ENCODE measurements at places on chromosomes 2 and 18.

GRCh38 chr2:88765154-88765888 is 73.8 kb downstream of the RPIA start:
- DNase-seq = peak; percentile 69

DNA sequence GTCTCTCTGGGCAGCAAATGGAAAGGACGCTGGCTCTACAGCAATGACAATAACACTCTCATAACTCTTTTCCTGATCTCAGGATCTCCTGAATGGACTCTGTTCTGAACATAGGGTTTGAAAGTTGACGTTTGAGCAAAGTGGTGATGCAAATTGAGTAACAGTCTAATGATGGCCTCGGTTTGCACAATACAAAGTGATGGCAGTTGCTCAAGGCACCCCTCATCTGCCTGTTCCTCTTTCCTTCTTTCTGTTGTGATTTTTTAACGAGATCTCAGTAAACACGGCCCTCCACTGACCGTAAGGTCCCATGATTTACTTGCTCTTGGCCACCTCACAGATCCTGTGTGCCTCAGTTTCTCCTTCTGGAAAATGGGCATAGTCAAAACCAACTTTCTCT is 303.6 kb downstream of the SLC8A1 start:
- no peak for DNase-seq

DNA sequence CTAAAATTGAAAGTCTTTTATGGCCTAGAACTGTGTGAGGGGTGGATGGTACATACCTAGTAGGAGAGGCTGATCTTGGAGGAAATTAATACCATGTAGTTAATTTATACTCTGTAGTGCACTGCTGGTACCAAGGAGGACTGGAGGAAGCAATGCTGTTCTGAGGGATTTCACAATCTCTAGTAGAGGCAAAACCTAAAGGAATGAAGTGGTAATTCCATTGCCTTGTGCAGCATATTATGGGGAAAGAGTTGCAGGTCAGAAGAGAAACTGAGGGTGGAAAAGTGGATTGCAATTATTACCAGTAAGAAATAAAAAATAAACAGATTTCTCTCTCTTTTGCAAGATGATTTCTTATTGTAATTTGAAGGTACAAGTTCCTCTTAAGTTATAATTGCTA is 2.2 kb downstream of the ABI2 start:
- DNase-seq = no peak

DNA sequence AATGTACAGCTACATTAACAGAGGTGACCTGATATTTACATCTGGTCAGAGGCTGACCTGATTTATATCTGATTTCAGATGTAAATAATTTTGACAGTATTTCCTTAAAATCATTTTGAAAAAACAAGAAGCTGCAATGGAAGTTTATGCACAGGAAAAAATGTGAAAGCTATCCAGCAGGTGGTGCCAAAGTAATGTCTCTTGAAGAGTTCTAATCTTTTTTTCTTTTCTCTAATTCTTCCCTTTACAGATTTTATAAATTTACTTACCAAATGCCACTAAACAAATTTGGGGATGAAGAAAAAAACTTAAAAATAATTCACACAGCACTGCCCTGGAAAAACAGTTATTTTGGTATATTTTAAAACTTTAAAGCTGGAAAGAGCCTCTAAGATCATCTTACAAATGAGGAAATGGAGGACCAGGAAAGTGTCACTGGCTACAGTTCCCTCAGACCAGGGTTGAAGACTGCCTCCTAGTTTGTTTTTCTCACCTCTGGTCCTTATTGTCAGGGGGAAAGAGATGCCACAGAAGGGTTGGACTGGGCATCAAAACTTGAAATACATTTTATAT is 16.4 kb upstream of the FBLN7 start:
- DNase-seq = no peak

GRCh38 chr2:120376101-120376500 is 30.2 kb downstream of the INHBB start:
- no peak for DNase-seq

GRCh38 chr2:238027058-238027457 is 33.7 kb upstream of the SCLY start:
- DNase-seq = no peak

DNA sequence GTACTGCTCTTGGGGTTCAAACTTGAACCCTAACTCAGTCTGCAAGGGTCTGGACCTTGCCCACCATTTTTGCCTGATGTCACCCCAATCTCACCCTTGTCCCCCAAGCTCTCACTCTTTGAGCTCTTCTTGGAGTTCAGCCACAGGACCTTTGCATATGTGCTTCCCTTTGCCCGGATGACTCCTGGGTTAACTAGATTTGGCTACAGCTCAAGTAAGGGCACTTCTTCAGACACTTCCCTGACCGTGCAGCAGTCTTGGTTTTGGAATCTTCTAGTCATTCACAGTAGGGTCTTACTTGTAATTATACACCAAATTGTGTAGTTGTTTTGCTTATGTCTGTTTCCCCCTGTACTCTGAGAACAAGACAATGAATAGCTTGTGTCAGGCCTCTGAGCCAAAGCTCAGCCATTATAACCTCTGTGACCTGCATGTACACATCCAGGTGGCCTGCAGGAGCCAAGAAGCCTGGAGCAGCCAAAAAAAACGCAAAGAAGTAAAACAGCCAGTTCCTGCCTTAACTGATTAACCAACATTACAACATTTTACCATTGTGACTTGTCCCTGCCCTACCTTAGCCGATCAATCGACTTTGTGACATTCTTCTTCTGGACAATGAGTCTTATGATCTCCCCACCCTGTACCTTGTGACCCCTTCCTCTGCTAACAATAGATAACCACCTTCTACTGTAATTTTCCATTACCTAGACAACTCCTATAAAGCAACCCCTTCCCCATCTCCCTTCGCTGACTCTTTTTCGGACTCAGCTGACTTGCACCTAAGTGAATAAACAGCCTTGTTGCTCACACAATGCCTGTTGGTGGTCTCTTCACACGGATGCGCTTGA is 1.0 kb upstream of the MOGAT1 start:
- no peak for DNase-seq

- DNase-seq = no peak
These were observed 19.4 kb downstream of the KANSL3 start for GRCh38 chr2:96618596-96619283.

- no peak for DNase-seq
These were observed 36.5 kb downstream of the ANO7 start for GRCh38 chr2:241224851-241225438.

GRCh38 chr2:176128172-176128981 is 1.1 kb upstream of the HOXD8 start:
- no peak for DNase-seq

- DNase-seq = no peak
These were observed 32.4 kb downstream of the SLC66A2 start for GRCh38 chr18:79919089-79919488.

DNA sequence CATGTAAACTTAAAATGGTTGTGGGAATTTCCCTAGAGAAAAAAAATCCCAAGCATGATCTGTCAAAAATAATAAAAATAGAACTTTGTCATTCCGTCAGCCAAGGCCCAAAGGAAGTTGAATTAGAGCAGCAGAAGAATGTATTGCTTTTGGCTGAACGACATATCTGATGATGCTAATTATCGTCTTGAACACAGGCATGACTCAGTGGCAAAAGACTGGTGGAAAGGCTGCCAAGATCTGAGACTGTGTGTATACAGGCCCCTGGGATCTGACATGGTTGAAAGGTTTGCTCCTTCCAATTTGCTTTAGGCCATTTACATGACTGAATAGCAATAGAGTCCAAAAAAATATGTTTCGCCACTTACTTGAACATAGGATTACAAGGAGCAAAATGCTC is 1057.1 kb upstream of the CRIM1 start:
- no peak for DNase-seq

- no peak for DNase-seq
These were observed 60.1 kb upstream of the RBBP8 start for GRCh38 chr18:22872900-22873537.

DNA sequence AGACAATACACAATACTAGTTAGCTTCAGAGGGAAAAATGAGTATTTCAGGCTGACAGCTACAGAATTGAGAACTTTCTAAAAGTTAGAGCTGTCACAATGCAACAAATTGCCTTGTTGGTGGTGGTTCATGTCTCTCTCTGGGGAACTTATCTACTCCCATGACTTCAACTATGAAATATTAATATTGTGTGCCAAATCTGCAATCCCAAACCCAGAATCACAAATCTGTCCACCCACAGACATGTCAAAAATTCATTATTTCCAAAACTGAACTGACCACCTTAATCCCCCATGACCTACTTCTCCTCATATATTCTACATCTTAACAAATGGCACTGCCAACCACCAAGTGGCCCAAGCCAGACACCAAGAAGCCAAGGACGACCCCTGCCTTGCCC is 143.5 kb downstream of the TCF4 start:
- no peak for DNase-seq

GRCh38 chr2:101818531-101819451 is 121.3 kb downstream of the MAP4K4 start:
- no peak for DNase-seq

DNA sequence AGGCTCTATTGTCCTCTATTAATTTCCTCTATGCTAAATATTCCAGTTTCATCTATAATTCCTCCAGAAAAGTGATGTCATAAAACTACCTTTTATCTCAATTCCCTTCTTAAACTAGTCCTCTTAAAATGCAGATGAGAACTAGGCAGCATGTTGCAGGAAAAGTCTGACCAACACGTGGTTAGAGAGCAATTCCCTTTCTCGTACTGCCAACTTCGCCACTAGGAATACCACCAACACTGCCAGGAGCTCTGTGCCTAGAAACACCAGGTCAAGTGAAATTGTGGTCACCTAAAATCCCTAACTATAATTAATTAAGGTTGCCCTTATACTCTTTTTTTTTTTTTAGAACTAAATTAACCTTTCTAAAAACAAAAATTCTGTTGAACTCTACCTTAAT is 127.7 kb downstream of the PPP1R1C start:
- DNase-seq = no peak

GRCh38 chr2:68934021-68934420 is 18.7 kb downstream of the GKN2 start:
- DNase-seq = no peak

DNA sequence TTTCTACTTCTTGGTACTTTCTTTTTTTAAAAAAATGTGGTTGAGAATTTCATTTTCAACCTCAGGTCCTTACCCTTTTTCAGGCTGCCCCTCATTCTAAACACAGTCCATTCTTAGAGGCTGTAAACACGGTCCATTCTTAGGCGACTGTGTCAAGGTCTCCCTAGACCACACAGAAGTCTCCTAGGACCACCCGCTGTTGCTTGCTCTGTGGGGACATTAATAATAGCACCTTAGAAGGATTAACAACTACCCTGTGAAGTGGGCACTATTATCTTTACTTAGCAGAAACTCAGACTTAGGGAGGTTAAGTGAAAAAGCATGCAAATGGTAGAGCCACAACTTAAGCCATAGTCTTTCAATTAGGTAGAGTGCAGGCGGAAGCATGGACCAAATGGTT is 91.7 kb downstream of the RBMS1 start:
- DNase-seq = no peak

GRCh38 chr2:162065767-162066166 is 8.2 kb downstream of the DPP4 start:
- DNase-seq = no peak

- peak; percentile 74 for DNase-seq
These were observed 74.6 kb upstream of the SP3 start for GRCh38 chr2:174039551-174040416.

GRCh38 chr18:50560681-50561629 is 1.1 kb downstream of the MAPK4 start:
- no peak for DNase-seq

GRCh38 chr2:235762832-235763598 is 269.2 kb downstream of the AGAP1 start:
- no peak for DNase-seq

- DNase-seq = no peak
These were observed 322.5 kb downstream of the ARHGAP15 start for GRCh38 chr2:143451642-143452281.

DNA sequence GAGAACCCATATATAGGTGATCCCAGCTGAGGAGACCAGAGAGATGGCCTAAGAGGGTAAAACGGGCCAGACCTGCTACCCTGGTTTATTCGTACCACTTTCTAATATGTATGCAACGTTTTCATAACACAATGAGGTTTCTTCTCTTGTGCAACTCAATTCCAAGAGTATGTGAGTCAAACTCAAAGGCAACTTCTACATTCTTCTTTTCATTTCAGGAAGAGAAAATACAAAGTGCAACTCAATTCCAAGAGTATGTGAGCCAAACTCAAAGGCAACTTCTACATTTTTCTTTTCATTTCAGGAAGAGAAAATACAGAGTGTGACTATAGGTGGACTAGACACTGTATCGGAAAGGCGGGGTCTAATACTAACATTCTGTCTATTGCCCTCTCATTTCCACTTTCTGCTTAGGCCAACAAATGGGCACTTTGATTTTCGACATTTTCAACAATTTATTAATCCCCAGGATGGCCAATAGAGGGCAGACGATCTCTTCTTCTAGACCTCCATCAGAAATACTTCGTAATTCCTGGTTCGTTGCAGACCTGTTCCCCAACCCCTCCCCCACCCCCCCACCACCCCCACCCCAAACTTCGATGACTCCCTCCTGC is 3.7 kb upstream of the CRIM1 start:
- DNase-seq = no peak

GRCh38 chr18:12819322-12819721 is 64.7 kb downstream of the PTPN2 start:
- DNase-seq = no peak

DNA sequence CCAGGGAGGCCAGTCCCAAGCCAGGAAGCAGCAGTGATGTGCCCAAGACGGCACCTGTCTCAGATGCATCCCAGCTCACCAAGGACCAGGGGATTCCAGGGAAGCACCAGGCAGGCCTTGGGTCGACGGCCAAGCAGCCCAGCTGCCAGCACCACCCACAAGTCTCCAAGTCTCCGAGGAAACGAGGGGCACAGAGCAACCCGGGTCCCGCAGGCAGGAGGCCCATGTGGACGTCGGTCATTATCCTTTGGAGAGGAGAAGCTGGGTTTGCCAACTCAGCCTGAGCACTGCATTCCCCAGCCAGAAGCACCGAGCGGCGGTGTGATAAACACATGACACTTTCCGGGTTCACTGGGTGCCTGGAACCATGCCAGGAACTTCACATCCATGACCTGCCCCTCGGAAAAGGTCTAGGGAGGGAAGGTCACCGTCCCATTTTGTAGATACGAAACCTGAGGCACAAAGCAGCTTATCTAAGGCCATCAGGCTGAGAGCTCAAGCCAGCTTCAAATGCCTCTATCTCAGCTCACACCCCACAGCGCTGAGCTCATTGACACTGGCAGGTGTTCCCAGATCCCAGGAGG is 104.5 kb downstream of the ZNF516 start:
- no peak for DNase-seq

GRCh38 chr18:54444319-54444914 is 86.7 kb downstream of the C18orf54 start:
- peak; percentile 30 for DNase-seq

GRCh38 chr2:223835701-223836532 is 1.5 kb downstream of the AP1S3 start:
- DNase-seq = no peak

GRCh38 chr2:223500709-223501108 is 101.5 kb downstream of the SCG2 start:
- DNase-seq = no peak

DNA sequence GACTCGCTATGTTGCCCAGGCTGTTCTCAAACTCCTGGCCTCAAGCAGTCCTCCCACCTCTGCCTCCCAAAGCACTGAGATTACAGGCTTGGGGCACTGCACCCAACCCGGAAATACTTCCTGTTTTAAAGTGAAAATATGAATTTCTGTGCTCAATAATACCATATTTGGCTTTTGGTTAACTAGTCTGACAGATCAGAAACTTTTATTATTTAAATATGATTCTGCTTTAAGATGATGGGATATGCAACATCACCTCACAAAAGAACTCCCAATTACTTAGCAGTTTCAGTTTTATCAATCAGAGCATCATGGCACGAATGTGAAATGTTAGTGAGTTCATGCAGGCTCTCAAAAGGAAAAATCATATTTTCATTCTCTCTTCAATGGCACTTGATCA is 120.6 kb downstream of the PTRHD1 start:
- no peak for DNase-seq
